Ureter (tissue), 1 donor: ENCODE measurements at places on chromosomes 2 and 18. TPM values are rescaled to one million over a fixed set of nuclear protein-coding genes. Genes with fewer than 3 reads are reported as not detected.

Gene AMER3
- not detected for total RNA-seq

Gene PROM2
- 176 TPM for total RNA-seq

Gene GRB14
- total RNA-seq = 6.7 TPM

Gene ATP9B
- total RNA-seq = 69.6 TPM

Gene CXCR1
- not detected for total RNA-seq

Gene MC5R
- not detected for total RNA-seq
